ENCODE measurements at places on chromosomes 1 and 21.
A peak's percentile ranks its signal among the peaks of the same experiment; 100 is the strongest.

- no peak overlapping the region for H3K27ac ChIP-seq
- no peaks in the 10 kb centered on the region for H3K4me1 ChIP-seq
- H3K4me3 ChIP-seq = no peak overlapping the region
- no peaks in the 10 kb centered on the region for H3K27me3 ChIP-seq
- no peaks in the 10 kb centered on the region for H3K36me3 ChIP-seq
Measured at GRCh38 chr1:14648896-14649855, 50.7 kb downstream of the KAZN start.

DNA sequence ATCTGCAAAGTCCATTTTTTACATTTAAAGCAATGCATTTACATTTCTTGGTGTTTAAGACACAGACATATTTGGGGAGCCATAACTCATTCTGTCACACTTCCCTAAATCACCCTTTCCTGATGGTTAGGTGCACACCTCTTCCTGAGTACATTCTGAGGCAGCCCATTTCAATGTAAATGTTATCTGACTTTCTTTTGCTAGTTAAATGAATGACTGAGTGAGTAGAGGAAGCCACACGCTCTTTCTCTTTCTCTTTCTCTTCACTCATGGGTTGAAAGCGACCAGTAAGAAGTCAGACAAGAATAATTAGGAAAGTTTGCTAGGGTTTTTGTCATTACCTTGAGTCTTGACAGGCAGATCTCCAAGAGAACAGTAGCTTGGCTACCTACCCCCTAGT is 143.1 kb downstream of the S1PR1 start:
- peaks cover 17% of the 10 kb centered on the region for H3K4me1 ChIP-seq
- DNase-seq = no peak
- H3K36me3 ChIP-seq = peaks cover 6% of the 10 kb centered on the region
- peaks cover 4% of the 10 kb centered on the region for H3K27me3 ChIP-seq
- peak overlapping the region; percentile 31 for H3K4me3 ChIP-seq

DNA sequence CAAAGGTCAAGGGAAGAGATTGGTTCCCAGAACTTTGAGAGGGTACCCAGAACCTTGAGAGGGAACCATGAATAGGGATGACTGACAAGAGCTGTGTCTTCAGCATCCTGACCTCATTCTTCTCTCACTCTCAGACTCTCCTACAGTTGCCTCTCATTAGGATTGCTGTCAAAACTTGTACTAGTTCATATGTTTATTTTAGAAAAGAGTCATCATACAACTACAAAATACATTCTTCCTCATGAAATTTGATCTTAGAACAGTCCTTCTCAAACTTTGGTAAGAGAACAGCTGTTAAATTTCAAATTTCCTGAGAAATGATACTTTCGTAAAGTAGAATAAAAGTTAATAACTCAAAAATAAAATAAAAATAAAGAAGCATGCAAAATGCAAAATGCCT is 161.4 kb upstream of the ZRANB2 start:
- H3K27me3 ChIP-seq = peaks cover 2% of the 10 kb centered on the region
- DNase-seq = no peak
- no peak overlapping the region for H3K27ac ChIP-seq
- H3K4me3 ChIP-seq = no peak overlapping the region

GRCh38 chr1:227946624-227947385 is 927 bp downstream of the WNT9A start:
- peak overlapping the region; percentile 55 for H3K4me3 ChIP-seq
- peaks cover 1% of the 10 kb centered on the region for H3K4me1 ChIP-seq
- DNase-seq = peak; percentile 76
- H3K36me3 ChIP-seq = no peaks in the 10 kb centered on the region
- no peak overlapping the region for H3K27ac ChIP-seq

DNA sequence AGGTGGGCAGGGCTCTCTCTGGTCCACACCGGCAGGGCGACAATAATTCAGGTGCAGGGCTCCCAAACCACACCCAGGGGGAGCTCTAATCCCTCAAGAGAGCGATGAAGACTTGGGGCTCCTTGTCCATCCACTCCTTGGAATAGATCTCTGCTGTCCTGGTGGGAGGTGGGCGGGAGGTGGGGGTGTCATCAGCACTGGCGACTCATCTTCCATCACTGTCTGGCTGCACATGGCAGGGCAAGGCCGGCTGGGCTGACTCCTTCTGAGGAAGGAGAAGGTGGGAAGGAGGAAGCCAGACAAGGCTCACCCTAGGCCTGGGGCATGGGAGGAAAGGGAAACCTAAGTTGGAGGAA is 29.3 kb downstream of the TNNT2 start:
- no peaks in the 10 kb centered on the region for H3K4me1 ChIP-seq
- peaks cover 14% of the 10 kb centered on the region for H3K27me3 ChIP-seq
- no peaks in the 10 kb centered on the region for H3K36me3 ChIP-seq
- DNase-seq = peak; percentile 39
- H3K4me3 ChIP-seq = no peak overlapping the region

GRCh38 chr1:13714851-13715250 is 14.9 kb downstream of the PRDM2 start:
- H3K4me3 ChIP-seq = no peak overlapping the region
- H3K27ac ChIP-seq = no peak overlapping the region
- peaks cover 16% of the 10 kb centered on the region for H3K36me3 ChIP-seq
- no peaks in the 10 kb centered on the region for H3K27me3 ChIP-seq
